ENCODE measurements at places on chromosomes 11 and 22.

GRCh38 chr11:102633385-102634026 is 8.4 kb upstream of the MMP20 start:
- no peak for DNase-seq

DNA sequence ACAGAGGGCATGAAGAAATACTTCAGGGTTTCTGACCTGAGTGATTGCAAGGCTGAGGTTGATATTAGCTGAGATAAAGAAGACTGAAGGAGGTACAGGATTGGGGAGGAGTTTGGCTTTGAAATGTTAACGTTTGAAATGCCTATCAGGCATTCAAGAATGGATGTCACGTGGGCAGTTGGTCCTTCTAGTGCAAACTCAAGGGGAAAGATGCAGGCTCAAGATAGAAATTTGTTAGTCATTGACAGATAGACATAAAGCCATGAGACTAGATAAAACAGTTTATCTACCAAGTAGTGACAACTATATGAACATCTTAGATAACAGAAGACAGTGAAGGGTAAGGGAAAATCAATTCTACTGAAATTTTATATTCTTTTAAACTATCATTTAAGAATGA is 23.1 kb downstream of the TTC17 start:
- no peak for DNase-seq

DNA sequence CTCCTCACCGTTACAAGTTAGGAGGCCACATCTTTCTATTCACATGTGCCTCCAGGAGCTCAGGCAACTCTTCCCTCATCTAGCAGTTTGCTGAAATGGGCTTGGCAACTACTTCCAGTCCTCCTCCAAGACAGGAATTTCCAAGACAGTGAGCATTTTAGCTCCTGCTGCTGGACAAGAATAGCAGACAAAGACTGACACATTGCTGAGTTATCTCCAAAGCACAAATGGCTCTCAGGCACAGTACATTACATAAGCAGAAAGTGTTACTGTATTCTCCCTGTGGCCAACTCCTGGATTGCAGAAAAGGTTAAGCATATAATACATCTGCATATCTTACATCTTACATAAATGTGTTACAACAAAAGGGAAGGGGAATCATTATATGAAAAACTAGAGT is 83.2 kb upstream of the POU2AF2 start:
- DNase-seq: no peak

DNA sequence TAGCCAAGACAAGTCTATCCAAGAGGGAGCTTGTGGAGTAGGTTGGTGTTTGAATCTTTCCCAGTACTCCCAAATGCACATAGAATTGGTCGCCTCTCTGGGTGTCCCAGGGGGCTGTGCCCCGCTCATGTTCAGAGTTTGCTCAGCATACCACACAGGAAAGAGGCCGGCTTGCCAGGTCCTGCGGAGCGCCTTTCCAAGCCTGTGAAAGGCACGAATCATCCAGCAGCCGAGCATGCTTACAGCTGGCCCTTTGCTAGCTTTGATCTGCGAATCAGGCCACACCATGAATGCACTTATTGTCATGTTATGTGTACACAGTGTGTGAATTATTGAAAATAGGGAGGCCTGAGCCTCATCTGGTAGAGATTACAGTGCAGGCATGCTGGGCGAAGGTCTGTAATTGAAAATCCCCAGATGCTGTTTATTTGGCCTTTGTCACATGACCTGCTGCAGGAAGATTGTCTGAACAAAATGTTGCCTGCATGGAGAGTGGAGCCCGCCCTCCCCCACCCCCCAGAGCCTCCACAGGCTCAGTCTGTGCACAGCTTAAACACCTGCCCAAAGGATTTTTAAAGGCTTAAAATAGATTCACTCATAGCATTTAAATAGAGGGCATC is 163.3 kb upstream of the RASSF10 start:
- no peak for DNase-seq

GRCh38 chr22:42367980-42368378 is 64.2 kb downstream of the NFAM1 start:
- DNase-seq: no peak

DNA sequence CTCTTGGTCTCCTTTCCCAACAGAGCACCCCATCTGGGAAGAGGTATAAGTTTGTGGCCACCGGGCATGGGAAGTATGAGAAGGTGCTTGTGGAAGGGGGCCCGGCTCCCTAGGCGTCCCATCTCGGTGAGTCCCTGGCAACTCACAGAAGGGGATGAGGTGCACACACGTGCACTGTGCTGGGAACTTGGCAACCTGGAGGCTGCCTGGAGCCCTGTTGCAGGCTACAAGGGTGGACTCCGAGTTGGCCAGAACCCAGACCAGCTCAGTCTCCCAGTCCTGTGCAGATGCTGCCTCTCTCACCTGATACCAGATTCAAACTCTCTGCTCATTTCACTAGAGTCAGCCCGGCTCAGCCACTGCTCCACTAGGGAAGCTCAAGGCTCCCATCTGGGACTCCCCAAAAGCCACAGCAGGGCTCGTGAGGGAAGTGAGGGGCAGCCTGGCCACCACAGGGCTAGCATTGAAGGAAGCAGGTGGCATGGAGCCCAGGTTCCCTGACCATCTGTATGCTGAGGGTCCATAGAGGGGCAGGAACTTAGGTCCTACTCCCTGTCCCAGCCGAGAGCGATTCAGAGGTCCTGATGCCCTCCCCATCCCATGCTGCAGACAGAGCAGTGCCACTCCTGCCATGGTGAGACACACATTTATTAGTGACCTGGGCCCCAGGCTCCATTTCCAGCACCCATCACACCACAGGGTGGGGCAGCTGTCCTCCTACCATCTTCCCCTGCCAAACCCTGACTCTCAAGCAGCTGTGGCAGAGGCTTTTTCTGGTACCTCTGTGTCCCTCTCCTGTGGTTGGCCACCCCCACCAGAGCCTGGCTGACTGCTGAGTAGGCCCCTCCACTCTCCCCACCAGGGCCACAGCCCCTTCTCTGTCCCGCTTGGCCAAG is 4.0 kb downstream of the PRR33 start:
- DNase-seq: no peak

DNA sequence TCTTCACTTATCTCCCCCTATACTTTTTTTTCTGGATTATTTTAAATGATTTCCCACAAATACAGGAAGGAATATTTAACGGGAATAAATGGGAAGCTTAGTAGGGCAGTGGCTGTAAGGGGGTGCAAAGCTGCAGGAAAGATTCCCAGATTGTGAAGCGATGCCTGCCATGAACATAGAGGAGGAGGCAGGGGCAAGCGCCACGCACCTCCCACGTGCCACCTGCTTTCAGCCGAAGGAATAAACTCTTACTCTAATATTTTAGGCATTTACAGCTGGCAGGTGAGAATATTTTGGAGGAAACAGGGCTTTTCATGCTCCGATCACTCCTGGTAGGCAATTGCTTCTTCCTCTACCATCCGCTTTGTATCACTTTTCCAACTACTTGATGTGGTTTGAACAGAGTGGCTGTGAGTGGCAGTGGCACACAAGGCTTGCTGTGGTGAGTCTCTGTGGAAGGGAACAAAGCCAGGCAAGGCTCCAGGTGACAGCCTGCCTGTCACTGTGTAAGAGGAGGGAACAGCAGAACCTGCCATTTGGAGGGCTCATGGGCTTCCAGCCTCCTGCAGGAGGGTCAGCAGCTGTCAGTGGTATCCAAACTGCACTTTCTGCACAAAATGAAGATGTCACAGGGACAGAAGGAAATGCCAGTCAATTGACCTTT is 54.5 kb upstream of the PLET1 start:
- no peak for DNase-seq

GRCh38 chr11:108494182-108494581 is 4.0 kb downstream of the POGLUT3 start:
- no peak for DNase-seq

DNA sequence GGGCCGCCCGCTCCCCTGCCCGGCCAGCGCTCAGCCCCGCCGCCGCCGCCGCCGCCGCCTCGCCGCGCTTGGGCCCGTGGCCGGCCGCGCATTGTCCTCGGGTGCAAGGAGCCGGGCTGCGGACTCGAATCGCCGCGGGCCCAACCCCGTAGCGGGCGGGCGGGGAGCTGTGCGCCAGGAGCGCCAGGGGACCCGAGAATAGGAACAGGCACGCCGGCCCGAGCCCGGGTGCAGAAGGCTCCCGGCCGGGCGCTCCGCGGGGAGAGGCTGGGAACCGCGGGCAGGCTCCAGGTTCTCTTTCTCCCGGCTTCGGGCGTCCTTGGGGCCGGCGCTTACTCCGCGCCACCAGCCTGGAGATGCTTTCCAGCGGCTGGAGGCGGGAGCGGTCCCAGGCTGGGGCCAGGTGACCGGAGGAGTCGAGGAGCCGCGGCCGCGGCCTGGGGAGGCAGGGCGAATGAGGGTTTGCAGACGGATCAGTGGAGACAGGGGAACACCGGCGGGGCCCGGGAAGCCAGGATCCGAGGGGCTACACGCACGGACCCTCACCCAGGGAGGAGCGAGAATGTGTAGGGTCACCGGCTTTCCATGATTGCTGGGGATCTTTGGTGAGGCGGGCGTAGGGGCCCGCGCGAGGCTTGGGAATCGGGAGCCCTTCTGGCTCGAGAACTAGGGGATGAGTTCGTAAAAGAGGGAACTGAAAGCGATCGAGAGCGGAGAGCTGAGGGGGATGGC is 726 bp downstream of the PKNOX2 start:
- no peak for DNase-seq

DNA sequence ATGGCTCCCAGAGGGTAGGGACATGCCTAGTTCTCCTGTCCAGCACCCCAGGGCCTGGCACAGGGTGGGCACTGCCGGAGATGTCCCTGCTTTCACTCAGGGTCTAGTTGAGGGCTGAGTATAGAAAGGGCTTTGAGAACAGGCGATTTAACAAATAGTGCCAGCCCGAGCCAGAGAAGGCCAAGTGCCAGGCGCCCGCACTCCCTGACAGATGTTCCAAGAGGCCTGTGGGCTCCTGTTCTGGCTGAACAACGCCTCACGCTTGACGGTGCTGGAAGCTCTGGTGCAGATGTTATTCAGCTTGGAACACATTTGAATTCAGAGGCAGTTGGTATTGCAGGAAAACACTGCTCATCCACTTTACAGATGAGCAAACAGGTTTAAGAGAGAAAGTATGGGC is 46.5 kb downstream of the NFAM1 start:
- no peak for DNase-seq

DNA sequence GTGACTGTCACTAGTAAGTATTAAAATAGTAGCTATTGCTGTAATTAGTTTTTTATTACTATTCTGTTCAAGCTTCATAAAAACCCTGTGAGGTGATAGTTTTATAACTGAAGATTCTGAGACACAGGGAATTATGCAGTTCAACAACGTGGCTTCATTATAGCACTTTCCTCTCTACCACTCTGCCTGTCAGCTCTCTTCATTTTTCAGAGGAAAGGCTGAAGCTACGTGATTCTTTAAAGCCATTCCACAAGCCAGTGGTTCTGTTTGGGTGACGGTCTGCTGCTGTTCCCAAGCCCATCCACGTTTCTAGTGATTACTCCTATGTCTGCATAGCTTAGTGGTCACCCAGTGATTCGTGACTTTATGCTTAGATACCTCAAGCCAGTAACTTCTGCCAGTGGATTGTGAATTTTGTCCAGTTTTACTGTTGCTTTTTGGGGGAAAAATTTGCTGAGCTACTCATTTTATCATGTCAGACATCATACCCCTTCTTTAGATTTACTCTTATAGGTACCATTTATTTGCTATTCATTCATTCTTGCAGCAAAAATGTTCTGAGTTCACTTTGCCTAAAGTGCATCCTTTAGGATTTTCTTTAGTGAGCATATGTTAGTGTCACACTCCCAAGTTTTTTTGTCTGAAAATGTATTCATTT is 59.8 kb downstream of the UVRAG start:
- DNase-seq: no peak

DNA sequence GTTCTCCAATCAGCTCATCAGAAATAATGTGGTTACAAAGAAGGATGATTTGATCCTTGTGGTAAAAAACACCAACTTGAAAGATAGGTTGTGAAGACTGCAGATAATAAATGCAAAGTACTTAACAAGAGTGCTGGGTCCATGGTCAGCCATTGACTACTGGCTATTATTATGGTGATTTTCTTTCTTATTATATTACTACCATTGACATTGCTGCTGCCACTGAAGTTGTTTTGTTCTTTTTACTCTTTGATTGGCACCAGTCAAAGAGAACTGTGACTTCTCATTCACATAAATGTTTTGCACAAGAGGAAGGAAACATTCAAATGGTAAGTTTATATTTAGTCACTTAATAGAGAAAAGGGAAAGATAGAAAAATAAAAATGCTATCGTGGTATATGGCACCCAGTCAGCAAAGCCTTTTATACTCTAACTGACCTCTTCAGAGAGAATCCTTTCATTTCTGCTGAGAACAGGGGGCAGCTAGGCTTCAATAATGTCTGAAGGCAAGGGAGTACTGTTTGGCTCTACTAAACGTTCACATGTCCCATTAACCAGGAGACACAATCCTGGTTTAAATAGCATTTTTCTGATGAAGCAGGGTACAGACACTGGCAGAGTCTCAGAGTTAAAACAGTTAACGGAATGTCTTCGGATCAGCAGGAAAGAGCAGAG is 64.8 kb downstream of the LRRC4C start:
- no peak for DNase-seq

DNA sequence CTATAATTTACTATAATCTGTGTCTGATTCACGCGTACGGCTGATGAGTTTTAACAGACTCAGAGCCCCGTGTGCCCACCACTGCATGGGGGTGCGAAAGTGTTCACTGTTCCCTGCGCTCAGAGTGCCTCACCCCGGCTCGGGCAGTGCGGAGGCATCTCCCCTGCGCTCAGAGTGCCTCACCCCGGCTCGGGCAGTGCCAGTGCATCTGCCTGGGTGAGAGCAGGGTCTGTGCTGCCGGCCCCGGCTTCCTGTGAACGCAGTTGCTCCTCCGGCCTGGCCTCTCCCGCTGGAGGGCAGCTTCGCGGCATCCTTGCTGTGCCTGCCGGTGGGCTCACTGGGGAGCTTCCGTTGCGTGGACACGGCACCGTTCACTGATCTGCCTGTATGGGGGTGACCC is 14.2 kb downstream of the PTDSS2 start:
- DNase-seq: no peak

DNA sequence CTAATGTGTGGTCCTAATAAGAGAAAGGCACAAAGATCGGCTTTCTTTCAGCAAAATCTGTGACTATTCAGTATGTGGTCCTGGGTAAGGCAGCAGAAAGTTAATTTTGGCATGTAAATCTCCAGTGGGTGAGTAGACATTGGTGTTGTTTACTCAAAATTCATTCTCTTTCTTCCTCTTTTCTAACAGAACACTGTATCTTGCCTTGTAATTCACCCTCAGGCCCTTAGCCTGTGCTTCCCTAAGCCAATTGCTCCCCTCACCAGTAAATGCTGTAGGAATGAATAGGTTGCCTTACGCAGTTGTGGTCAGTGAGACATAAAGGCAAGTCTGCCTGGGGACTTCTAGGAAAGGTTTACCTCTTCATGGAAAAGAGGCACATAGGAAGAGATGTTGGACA is 49.9 kb upstream of the PDE3B start:
- DNase-seq: no peak

GRCh38 chr11:118184784-118185579 is 8.5 kb upstream of the SCN2B start:
- no peak for DNase-seq

Data from activated CD8-positive, alpha-beta memory T cell treated with anti-CD3 and anti-CD28 coated beads for 1 hour (primary cell).